ENCODE measurements at places on chromosomes 7 and 10.

DNA sequence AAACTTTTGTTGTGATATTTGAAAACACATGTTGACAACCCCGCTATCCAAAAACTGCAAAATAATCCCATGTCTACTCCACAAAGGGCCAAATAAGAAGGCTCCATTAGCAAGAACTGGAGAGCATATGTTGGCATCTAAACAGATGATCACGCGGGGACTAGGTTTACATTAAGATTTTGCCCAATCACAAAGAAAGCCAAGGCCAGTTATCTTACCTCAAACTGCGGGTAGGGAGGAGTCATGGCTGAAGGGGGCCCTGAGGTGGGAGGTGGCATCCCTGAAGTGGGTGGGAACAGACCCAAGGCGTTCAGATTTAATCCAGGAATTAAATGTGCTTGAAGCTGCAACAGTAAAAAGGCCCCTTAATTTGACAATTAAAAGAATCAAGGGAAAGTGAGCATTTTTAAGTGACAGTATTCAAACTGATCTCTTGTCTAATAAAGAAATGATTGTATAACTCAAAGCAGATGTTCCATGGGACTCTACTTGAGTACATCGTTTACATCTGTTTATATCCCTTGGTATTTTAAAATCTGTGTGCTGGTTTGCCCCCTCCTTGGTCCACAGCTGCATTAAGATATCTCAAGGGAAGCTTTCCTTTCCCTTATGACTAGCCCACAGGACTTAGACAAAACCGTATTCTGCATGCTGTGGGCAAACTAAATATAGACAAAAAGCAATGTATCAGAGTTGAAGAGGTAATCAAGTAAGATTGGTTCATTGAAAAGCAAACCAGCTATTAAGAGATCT, 42.9 kb downstream of the MALSU1 start:
- DNase-seq: no peak

- no peak for DNase-seq
Measured at GRCh38 chr7:68444956-68445355, 1153.3 kb upstream of the AUTS2 start.

- DNase-seq: peak; percentile 45
Measured at GRCh38 chr10:90751107-90751997, 106.5 kb downstream of the HTR7 start.

- DNase-seq: no peak
Measured at GRCh38 chr10:130708465-130709070, 572.4 kb downstream of the GLRX3 start.

GRCh38 chr10:43706166-43706565, 57.5 kb upstream of the ZNF32 start:
- no peak for DNase-seq

DNA sequence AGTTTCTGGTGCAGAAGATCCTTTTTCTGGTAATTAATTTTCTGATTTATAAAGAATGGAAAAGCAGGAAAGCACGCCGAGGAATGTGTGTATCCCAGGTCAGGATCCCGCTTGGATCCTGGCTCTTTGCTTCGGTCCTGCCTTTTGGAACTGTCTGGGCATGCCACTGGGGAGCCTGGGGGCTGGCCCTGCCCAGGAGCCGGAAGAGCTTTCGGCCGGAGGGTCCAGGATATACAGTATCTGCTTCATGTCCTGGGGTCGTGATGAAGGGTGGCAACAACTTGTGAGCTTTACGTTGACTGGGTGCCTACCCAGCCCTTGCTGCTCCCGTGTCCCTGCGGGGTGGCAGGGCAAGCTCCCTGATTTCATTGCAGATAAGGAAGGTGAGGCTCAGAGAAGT, 2.4 kb downstream of the SH2D4B start:
- DNase-seq: no peak

- DNase-seq: no peak
Measured at GRCh38 chr10:69726850-69727249, 74.9 kb upstream of the COL13A1 start.

DNA sequence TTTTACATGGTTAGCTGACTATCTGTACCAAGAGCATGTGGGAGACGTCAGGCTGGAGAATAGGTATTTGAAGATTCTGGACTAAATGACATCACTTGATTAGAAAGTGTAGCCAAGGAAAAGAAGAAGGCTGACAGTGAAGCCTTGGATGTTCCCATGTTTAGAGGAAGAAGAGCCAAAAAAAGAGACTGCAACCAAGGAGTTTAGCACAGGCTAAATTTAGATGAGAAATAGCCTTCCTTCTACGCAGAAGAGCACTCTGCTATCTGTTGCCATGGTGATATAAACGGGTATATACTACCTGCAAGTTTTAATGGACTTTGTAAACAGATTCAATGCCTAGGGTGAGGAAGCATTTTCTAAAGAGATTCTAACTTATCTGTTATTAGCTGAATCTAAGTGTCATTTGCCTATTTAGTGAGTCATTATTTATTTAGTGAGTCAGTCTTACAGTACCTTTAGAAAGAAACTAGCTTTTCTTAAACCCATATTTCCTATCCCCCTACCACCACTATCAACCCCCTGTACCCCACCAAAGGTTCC, 69.8 kb downstream of the CDK6 start:
- DNase-seq: no peak

DNA sequence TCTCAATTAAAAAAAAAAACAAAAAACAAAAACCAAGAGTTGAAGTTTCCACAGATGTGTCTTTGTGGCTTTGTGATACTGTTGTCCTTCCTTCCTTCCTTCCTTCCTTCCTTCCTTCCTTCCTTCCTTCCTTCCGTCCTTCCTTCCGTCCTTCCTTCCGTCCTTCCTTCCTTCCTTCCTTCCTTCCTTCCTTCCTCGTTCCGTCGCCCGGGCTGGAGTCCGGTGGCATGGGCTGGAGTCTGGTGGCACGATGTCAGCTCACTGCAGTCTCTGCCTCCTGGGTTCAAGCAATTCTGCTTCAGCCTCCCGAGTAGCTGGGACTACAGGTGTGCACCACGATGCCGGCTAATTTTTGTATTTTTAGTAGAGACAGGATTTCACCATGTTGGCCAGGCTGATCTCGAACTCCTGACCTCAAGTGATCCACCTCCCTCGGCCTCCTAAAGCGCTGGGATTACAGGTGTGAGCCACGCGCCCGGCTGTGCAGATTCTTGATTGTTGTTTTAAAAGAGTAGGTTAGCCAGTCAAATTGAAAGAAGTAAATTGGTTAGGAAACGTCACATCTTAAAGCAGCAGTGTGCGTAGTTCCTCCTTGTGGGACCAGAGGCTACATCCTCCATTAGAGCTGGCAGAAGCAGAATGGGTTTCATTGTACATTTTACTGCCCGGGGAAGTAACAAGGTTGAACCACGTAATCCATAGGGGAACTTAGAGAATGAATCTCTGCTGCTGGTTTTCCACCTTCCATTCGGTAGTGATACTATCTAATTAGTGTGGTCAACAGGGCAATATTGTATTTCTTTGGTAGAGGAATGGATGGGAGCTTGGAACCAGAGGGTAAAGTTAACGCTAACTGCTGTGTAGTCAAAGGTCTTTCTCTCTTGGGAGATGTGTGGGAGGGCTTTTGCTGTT, 20.6 kb downstream of the DNAJB6 start:
- DNase-seq: no peak

GRCh38 chr7:1663857-1664651, 6.0 kb upstream of the ELFN1 start:
- DNase-seq: peak; percentile 11

- no peak for DNase-seq
Measured at GRCh38 chr7:37942934-37943610, 22.6 kb downstream of the EPDR1 start.

DNA sequence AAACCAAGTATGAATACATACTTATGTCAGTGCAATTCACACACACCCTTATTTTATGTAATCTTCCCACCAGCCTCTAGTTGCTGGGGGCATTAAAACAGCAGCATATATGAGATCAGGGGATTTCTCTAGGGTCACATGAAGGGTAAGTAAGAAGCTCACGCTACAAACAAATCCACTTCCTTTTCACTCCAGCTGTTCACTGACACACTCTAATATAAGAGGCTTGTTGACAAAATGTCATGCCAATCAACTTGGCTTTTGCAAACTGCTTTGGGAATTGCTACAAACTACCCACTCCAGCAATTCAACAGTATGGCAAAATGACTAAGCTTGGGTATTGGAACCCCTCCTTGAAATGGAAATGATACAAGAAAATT, 10.3 kb downstream of the FAM3C start:
- peak; percentile 46 for DNase-seq

DNA sequence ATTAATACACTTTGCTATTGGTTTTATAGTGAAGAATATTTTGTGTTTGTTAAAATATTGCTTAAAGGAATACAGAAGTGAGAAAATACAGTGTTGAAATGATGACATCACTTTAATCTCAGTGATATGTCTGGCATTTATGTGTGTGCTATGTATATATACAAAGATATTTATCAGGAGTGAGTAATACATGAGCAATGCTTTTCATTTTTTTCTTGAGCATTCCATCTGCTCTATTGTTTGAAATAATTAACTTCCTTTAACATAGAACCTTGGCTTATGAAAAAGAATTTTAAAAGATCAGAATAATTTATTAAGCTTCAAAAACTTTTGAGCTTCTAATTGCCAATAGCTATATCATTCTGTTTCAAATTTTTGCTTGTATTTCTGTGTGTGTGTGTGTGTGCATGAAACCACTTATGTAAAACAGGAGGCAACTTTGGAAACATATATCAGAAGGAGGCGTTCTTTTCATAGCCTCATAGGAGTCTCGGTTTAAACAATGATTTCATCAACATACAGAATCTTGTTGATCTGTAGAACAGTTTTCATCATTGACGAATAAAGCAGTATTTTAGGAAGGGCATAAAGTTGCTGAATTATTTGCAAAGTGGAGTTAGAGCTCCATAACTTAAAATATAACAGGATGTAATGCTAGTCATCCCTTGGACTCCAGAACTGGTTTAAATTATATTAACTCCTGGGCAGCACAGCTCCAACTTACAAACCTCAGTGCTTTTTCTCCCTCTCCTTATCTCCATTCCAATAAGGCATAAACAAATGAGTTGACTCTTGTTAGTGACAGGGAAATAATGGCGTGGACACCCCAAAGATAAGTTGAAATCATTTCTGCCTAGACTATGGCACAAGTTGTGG, 228.4 kb upstream of the DGKB start:
- no peak for DNase-seq

- DNase-seq: no peak
Measured at GRCh38 chr7:4042402-4043045, 639.6 kb upstream of the FOXK1 start.

Data from CD4-positive, alpha-beta T cell treated with Interleukin-15 for 1 hour (primary cell).